ENCODE measurements at places on chromosomes 7 and 10.
A peak's percentile ranks its signal among the peaks of the same experiment; 100 is the strongest.

- DNase-seq: no peak
These were observed 960.5 kb downstream of the GATA3 start for GRCh38 chr10:9015005-9015404.

GRCh38 chr10:119282446-119282845, 75.1 kb downstream of the GRK5 start:
- DNase-seq: peak; percentile 65

- no peak for DNase-seq
These were observed 28.2 kb downstream of the LYZL1 start for GRCh38 chr10:29317027-29317420.

GRCh38 chr7:70630818-70631457, 501.0 kb upstream of the GALNT17 start:
- DNase-seq: no peak

DNA sequence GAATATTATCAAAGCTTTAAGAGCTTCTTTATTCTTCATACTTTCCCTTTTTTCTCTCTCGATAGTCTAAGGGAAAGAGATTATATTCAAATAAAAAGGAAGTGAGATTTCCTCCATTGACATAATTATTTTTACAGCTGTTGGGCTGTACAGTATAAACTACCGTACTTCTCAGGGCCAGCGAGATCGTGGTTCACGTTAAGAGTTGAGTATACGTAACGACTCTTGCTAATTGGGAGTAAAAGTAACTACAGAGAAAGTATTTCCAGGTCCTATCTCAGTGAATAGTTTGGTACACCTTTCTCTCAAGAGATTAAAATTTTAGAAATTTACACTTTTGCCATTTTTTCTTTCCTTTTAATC, 57.8 kb downstream of the INPP5F start:
- DNase-seq: no peak

DNA sequence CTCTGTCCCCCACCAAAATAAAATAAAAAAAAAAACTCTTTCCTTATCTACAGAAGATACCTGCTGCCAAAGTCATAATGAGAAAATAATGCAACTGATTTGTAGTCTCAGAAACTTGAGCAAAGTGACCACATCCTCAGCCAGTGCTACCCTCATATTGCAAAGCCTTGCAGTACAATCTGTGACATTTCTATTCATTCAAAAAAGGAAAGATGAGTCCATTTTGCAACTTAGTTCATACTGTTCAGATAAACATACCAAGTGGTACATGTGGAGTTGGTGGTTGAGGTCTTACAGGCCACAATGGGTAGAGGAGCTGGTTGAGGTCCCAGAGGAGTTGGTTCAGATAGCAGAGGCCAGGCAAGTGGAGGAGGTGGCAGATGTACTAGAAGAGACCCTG, 6.5 kb upstream of the EIF5AL1 start:
- DNase-seq: no peak

- peak; percentile 65 for DNase-seq
These were observed 246.0 kb downstream of the ELFN1 start for GRCh38 chr7:1915956-1916600.

DNA sequence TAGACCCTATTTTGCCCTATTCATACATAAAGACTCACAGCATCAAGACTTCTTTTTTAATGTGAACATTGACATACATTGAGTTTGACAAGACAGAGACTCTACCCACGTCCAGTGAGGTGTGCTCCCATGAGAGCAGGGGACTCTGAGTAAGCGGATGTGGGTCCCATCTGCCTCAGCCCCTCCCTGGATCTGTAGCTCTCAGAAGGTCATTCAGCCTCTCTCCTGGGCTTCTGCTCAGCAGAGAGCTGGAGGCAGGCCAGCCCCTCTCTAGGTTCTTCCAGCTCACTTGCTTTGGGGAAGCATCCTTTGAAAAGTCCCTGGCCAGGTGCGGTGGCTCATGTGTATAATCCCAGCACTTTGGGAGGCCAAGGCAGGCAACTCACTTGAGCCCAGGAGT, 146.9 kb upstream of the ZMIZ1 start:
- peak; percentile 35 for DNase-seq

GRCh38 chr10:118475214-118475613, 120.2 kb downstream of the PRLHR start:
- DNase-seq: no peak

- DNase-seq: no peak
These were observed 153.1 kb upstream of the MEOX2 start for GRCh38 chr7:15839416-15840100.

GRCh38 chr7:22781230-22781711, 41.4 kb downstream of the TOMM7 start:
- DNase-seq: no peak

DNA sequence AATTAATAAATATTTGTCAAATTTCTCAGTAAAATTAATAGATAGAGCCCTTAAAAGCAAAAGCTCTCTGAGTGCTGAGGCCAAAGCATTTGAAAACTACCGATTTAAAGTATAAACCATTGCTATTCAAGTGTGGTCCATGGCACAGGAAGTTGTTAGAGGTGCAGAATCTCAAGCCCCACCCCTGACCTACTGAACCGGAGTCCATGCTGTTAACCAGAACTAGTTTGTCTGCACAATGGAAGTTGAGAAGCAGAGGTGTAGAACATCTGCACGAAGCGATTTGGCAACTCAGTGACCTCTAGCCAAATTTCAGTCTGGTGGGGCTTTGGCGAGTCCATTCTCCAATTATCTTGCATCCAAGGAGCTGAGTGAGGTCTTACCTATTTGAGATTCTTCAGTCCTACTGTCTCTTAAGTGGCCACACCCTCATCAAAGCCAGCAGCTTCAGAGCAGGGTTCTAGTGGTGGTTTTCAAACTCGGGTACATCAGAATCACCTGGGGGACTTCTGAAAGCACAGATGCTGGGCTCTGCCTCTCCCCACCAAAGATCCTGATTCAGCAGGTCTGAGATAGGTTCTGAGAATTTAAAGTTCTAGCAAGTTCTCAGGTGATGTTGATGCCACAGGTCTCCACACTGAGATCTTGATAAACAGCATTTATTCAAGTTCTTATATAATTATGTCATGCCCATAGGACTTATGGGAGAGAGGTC, 96.8 kb upstream of the SAMD8 start:
- no peak for DNase-seq

DNA sequence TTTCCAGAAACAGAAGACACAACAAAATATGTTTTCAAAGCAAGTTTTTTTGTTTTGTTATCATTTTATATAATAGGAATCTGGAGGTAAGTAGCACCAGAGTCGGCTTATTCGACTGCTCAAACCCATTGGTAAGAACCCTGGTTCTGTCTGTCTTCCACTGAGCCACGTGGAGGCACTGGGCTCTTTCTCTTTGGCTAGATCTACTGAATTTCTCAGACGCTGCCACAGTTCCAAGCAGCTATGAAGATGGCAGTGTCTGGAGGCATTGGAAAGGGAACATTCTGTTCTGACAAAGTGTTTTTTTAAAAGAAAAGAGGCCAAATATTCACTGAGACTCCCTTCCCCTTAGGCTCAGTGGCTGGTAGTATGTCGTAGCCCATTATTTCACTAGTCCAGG, 338.8 kb downstream of the NRG3 start:
- no peak for DNase-seq

DNA sequence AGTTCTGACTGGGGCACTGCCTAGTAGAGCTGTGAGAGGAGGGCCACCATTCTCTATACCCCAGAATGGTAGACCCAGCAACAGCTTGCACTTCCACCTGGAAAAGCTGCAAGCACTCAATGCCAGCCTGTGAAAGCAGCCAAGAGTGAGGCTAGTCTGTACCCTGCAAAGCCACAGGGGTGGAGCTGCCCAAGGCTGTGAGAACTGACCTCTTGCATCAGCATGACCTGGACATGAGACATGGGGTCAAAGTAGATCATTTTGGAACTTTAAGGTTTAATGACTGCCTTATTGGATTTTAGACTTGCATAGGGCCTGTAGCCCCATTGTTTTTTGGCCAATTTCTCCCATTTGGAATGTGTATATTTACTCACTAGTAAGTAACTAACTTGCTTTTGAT, 206.3 kb downstream of the TPK1 start:
- no peak for DNase-seq

DNA sequence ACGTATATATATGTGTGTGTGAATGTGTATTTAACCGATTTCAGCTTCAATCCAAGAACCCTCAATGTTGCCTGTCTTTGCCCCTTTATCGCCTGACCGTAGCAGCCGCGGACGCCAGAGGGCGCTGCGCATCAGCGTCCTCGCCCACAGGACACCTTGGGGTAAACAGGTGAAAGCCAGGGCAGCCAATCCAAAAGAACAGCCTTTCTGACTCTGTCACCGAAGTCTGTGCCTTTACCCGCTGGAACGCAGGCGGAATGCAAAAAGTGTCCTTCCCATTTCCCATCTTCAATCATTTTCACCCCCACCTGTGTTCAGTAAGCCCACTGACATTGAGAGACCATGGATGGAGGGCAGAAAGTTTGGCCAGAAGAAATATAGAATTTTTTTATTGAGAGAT, 3.6 kb downstream of the NXPH1 start:
- peak; percentile 76 for DNase-seq

DNA sequence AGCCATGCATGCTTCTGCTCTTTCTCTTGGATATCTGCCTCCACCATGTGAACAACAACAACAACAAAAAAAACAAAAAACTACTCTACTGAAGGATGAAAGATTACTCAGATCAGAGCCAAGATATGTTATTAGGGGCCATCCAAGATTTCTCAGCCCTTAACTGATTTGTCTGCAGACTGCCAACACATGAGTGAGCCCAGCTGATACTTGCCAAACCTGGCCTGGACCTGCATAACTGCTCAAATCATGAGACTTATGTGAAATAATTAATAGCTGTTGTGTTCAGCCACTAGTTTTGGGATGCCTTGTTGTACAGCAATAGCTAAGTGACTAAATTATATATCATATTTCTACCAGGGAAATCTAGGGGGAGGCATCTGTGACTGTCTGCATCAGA, 334.5 kb upstream of the SORCS1 start:
- DNase-seq: no peak

DNA sequence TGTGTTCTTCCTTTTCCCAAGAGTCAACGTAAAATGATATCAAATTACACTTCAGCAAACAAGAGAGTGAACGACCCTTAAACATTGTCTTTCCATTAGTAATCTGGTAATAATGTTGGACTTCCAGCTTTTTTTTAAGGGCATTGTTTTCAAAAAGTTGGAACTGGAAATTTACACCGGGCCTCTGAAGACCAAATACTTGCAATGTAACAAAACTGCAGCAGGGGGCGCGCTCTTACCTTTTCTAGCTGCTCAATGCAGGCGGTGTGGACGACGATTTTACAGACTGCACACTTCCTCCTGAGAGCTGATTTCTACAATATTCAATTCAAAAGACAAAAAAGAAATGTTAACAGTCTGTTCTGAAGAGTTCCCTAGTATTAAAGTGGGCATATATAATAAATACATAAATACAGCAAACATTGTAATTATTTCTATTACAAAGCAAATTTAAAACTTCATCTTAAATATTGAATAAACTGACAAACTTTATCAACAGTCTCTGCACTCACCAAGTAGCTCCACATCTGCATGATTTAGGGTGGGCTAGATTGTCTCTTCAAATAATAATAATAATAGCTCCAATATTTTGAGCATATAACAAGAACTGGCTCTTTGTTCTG, 190.4 kb downstream of the DGKI start:
- DNase-seq: peak; percentile 80

GRCh38 chr10:12465385-12466136, 116.2 kb downstream of the CAMK1D start:
- no peak for DNase-seq

DNA sequence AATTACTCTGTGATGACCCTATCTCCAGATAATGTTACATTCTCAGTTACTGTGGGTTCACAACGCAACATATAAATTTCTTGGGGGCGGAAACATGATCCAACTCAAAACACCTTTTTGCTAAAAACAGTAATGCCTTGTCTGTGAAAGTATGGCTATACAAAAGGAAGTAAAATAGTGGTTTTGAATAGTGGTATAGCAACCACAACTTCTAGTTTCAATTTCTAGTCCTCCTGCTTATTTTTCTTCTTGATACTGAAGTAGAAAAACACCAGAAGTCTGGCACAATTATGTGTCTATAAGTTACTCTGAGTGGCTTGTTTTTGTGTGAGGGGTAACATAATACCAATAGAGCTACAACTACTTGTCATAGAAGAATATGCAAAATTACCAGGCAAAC, 21.5 kb upstream of the ZNF800 start:
- no peak for DNase-seq

GRCh38 chr7:82358009-82358578, 85.5 kb downstream of the CACNA2D1 start:
- DNase-seq: no peak

- DNase-seq: peak; percentile 84
These were observed 1.7 kb upstream of the SPACDR start for GRCh38 chr7:100465702-100466311.

- no peak for DNase-seq
These were observed 2.3 kb upstream of the CUZD1 start for GRCh38 chr10:122847782-122848604.

GRCh38 chr7:101686030-101686429, 56.9 kb upstream of the MYL10 start:
- DNase-seq: no peak

GRCh38 chr7:5420067-5420880, 3.4 kb downstream of the TNRC18 start:
- peak; percentile 87 for DNase-seq

DNA sequence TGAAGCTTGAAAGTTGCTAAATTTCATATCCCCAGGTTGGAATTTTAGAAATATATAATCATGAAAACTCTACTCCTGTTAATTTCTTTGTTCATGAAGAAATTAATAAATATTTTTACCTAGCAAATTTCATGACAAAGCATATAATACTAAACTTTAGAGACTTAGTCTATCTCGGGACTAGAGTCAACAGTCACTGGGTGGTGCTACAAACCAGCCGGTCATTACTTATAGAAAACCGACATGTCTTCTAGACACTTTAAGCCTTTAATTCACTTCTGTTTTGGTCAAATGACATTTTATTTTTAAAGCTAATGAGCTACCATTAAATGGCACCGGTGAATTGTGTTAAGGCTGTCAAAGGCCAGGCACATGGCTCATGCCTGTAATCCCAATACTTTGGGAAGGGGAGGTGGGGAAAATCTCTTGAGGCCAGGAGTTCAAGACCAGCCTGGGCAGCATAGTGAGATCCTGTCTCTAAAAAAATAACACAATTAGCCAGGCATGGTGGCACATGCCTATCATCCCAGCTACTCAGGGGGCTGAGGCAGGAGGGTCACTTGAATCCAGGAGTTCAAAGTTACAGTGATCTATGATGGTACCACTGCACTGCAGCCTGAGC, 270.1 kb downstream of the CACNA2D1 start:
- no peak for DNase-seq

DNA sequence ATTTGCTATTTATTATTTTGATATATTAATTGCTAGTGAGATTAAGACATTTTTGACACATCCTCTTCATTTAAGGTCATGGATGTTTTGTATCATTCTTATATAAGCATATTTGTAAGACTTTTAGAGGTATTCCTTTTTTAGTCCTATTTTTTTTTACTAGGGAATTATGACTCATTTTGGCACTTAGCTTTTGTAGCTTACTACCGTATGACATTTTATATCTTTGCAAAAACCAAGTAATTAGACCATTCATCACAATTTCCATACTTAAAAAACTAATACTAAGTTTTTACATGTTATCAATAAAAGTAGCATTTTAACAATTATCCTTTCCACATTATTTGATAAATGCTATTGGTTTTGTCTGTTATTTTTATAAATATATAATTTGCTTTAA, 41.6 kb downstream of the BMPR1A start:
- DNase-seq: no peak

- no peak for DNase-seq
These were observed 4.0 kb upstream of the PPP1R3C start for GRCh38 chr10:91636892-91637291.

All from spleen (tissue), 13 donors.